ENCODE measurements at places on chromosomes 6 and 20.
A peak's percentile ranks its signal among the peaks of the same experiment; 100 is the strongest.

DNA sequence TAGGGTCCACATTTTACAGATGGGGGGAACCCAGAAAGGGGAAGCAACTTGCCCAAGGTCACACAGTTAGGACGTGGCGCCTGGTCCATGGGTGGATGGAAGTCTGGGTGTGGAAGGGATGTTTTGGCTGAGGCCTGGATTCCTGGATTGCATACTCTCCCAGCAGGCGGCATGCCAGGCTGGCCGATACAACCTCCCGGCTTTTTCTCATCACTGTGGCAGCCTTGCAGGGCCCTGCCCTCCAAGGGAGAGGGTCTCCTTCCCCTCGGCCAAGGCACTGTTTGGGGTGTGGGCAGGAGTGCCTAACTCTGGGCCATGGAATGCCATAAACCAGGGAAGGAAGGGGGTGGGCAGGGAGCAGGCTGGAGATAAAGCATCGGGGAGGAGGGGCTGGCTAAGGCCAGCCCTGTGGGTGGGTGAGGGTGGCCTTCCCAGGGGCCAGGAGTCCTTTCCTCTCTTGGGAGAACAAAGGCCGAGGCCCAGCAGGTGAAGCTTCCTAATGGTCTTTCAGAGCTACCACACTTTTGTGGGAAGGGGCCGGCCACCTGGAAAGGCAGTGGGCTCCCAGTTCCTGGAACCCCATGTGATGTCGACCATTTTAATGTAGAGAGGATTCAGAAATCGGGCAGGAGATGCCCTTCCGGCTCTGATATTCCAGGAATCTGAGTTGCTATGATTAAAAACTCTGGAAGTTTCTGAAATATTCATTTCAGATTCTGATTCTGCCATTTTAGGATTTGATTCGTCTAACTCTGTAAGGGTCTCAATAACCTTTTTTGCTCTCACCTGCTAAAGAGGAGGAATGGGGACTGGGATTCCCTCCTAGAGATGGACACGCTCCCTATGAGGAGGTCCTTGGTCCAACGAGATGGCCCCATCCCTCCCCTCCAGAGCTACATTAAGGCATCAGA lies 4.2 kb downstream of the FOXS1 start:
- DNase-seq = no peak

- DNase-seq = no peak
These were observed 183.4 kb downstream of the ADGRG6 start for GRCh38 chr6:142485256-142485655.

GRCh38 chr6:127561660-127562059 lies 15.3 kb upstream of the C6orf58 start:
- DNase-seq = no peak

DNA sequence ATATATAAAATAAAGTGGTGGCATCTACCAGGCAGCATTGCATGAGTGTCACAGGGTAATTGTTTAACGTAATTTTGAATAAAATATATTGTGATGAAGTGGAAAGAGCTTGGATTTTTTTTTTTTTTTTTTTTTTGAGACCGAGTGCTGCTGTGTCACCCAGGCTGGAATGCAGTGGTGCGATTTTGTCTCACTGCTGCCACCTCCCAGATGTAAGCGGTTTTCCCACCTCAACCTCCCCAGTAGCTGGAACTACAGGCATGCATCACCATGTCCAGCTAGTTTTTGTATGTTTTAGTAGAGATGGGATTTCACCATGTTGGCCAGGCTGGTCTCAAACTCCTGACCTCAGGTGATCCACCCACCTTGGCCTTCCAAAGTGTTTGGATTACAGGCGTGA lies 81.1 kb upstream of the SMIM8 start:
- no peak for DNase-seq

DNA sequence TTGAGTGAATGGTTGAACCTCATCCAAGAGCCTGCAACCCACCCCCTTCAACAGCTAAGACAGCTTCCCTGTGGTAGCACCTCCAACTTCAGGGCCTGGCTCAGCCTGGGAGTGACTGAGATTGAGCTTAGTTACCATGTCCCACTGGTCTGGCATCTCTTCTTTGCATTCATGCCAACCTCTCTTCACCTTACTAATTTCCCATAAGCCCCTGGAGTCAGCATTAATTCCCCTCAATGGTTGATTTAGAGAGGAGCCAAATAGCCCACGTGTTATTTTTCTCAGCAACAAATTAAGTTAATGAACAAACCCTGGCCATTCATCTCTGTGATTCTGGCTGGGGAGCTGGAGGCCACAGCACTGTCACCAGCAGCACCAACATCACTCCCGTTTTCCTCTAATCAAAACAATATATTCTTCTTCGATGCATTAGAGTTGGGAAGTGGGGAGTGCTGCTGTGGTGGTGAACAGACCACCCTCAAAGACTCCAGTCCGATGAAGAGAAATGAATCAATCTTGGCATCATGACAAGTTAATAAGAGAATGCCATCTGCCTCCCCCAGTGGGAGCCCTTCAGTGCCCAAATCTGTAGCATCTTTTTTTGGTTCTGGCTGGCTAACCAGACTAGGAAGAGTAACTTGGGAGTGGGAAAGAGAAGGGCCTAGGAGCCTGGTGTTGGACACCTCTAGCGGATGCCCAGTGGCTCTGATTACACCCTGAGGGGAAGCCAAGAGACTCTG lies 316.9 kb upstream of the RNF24 start:
- no peak for DNase-seq

- no peak for DNase-seq
These were observed 81.1 kb upstream of the C6orf118 start for GRCh38 chr6:165390475-165390874.

- no peak for DNase-seq
These were observed 244.8 kb upstream of the TENT5A start for GRCh38 chr6:81997090-81997926.

DNA sequence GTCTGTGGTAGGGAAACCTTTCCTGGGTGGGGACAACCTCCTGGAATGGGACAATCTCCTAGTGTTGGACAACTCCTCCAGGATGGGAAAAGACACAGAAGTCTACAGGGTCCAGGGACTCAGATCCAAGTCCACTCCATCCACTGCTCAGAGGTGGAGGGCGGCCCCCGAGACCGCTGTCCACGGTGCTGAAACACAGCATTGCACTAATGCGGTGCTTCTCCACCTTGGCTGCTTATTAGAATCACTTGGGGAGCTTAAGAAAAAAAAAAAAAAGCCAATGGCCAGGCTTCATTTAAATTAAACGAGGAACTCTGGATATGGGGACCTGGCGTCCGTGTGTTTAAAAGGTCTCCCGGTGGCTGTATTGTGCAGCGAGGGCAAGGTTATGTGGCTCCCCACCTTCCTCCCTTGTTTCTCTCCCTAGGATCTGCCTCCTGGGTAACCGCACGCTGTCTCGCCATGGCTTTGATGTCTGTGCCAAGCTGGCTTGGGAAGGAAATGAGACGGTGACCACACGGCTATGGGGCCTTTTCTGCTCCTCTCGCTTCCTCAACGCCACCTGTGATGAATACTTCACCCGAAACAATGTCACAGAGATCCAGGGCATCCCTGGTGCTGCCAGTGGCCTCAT lies 12.0 kb downstream of the SLC12A5 start:
- DNase-seq = peak; percentile 30

DNA sequence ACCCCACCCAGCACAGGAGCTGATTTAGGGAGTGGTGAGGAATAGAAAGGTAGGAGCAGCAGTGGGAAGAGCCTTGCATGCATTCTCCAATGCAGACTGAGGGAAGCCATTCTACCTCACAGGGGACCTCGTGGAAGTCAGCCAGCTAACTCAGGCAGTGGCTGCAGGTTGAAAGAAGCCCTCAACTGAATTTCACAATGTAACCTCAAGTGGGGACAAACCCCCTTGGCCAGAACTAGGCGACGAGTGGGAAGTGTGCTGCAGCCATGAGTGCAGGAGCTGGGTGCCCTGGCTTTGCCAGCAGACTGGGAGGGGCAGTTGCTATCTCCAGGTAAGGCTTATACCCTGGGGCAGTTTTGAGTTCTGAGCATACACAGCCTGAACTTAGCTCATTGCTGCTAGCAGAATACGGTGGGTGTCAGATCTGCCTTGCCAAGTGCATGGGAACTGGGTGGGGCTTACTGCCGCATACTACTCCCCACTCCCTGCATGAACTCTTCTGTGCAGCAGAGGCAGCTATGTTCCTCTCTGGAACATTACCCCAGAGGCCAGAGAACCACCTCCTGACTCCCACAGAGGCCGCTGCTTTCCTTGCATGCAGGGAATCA lies 126.5 kb downstream of the CDK19 start:
- no peak for DNase-seq

DNA sequence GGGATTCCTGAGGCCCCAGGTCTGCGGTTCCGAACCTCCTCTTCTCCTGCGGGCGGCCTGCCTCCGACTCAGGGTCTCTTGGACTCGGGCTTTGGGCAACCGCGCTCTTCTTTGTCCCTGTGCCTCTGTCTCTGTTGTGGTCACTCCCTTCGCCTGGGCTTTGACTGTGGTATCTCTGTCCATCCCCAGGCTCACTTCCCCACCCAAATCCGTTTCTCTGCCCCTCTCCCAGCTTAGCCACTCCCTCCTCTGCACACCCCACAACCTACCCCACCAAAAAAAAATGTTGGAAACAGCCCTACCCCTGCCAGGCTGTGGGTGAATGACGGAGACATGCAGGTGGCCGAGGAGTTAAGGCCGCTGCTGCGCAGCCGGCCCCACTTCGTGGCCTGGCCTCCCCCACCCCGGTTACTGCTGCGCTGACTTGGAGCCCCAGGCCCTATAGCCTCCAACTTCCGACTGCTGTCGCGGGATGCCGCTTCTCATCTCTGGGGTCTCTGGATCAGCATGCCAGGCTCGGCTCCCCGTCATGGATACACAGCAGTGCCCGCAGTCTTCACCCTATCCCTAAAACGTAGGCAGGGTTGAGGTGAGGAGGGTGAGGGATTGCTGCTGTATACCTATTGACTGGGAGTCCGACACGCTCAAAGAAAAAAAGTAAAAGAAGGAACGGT lies 2.7 kb upstream of the MAFB start:
- DNase-seq = no peak

DNA sequence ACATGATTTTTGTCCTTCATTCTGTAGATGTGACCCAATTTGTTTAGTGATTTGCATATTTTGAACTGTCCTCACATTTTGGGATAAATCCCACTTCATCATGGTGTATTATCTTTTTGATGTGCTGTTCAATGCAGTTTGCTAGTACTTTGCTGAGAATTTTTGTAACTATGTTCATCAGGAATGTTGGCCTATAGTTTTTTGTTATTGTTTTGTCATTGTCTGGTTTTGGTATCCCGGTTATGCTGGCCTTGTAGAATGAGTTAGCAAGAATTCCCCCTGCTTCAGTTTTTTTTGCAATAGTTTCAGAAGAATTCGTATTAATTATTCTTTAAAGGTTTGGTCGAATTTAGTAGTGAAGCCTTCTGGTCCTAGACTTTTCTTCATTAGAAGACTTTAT lies 11.9 kb downstream of the KIF25 start:
- no peak for DNase-seq

DNA sequence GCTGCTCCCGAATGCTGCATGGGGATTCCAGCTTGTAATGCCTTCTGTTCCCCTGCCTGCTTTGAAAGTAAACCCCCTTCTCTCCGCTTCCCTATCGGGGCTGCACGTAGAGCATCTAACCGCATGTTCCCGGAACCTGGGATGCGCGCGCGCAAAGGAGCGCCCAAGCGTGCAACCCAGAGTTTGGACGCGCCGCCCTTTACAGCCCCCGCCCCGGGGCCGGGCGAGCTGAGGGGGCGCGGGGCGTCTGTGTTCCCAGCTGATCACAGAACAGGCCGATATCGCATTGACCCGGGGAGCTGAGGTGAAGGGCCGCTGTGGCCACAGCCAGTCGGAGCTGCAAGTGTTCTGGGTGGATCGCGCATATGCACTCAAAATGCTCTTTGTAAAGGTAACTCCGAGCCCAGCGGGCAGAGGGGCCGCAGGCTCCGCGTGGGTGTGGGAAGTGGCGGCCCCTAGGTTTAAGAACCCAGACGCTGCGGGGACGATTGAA lies 1.4 kb downstream of the LAMP5 start:
- DNase-seq = no peak

GRCh38 chr6:154319231-154319858 lies 37.3 kb downstream of the IPCEF1 start:
- DNase-seq = no peak

DNA sequence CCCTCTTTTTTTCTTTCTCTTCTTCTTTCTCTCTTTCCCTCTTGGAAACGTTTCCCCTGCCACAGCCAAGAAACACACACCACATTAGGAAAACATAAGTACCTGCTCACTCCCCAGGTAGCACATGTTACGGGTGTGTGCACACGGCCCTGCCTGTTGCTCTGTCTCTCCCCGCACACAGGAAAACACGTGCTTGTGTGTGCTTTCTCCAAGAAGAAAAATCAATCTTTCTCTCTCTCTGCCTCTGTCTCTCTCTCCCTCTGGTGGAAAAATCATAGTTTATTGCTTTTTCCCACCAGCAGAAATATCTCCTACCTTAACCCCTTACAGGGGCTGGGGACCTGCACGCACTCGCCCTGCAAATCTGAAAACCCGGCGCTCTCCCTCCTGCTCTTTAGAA lies 102.3 kb downstream of the EDN3 start:
- no peak for DNase-seq

- no peak for DNase-seq
These were observed 291.4 kb downstream of the BTBD9 start for GRCh38 chr6:38348371-38348770.

- DNase-seq = no peak
These were observed 43.6 kb downstream of the ZDHHC14 start for GRCh38 chr6:157424491-157425020.

- DNase-seq = no peak
These were observed 23.3 kb downstream of the MTFR2 start for GRCh38 chr6:136226674-136227377.

GRCh38 chr6:158560836-158561320 lies 987 bp downstream of the TMEM181 start:
- no peak for DNase-seq

DNA sequence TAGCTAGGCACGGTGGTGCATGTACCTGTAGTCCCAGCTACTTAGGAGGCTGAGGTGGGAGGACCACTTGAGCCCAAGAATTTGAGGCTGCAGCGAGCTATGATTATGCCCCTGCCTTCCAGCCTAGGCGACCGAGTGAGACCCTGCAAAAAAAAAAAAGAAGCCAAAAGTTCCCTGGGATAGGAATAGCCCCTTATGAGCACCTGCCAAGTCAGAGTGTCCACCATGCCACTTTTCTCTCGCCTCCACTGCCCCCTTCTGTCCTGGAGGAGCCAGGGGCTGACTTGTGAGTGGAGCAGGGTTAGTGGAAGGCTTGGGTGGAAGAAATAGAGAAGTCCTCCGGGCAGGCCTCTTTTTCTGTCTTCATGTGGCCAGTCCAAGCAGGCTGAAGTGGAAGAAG lies 12.1 kb upstream of the DDX27 start:
- DNase-seq = no peak

DNA sequence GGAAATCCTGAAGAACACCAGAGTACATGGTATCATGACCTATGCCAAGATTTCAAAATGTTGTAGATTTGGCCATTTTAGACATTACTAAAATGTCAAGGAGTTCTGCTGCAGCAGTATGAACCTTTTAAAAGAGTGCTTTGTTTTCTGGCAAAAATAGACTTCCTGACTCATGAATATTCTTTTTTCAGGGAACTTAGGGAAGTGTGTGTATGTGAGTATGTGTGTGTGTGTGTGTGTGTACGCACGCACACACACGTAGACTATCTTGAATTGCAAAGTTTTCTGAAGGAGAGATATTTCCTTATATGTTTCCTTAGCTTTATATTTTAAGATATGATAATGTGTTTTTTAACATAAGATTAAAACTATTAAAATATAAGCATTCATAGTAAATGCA lies 161.2 kb downstream of the HS3ST5 start:
- DNase-seq = no peak

- no peak for DNase-seq
These were observed 19.1 kb upstream of the ZSCAN23 start for GRCh38 chr6:28462401-28462800.

GRCh38 chr6:159931846-159932245 lies 37.0 kb upstream of the IGF2R start:
- no peak for DNase-seq

All from stimulated activated CD8-positive, alpha-beta memory T cell treated with anti-CD3 and anti-CD28 coated beads, Interleukin-15, amount 100 ng/mL, for 1 hour (primary cell).